ENCODE measurements at places on chromosomes 1 and 21.

DNA sequence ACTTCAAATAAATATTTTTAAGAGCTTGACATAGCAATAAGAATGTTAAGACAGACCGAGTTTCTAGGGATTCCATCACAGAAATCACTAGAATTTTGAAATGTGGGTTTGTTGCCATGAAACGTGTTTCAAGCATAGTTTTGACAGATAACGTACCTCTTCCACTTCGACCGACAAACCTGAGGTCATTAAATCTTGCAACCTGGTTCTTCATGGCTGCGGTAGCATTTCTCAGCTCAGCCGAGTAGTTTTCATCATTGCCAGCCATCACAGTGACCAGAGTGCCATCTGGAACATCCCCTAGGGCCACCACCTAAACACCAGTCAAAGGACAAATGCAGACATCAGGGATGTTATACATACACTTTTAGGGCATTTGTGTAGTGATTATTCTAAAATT, 168.7 kb downstream of the RUNX1 start:
- no peak for ATAC-seq

DNA sequence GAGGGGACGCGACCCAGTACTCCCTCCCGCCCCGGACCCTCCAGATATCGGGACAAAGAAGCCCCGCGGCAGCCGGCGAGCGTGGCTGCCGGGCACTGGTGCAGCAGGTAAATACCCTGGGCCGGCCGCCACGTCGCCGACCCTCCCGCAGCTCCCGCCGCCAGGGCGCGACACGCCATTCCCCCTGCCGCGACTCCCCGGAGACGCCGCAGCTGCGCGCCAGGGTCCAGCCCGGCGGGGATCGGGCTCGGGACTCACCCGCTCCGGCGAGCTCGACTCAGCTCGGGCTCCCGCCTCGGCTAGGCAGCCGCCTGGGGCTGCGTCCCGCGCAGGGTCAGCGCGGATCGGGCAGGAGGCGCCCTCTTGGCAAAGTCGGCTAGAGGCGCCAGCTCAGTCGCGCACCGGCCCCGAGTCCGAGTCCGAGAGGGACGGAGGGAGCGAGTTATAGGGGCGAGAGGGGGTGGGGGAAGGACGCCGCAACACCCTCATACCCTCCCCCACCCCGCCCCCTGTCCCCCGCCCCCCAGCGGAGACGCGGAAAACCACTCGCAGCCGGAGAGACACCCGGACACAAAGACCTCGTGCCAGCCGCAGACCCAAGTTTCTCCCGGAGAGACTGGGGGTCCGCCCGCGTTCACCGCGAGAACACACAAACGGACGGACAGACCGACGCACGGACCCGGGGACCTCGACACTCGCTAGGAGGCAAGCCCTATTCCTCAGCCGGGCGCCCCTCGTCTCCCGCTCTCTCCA, 985 bp downstream of the SYT6 start:
- ATAC-seq: peak; percentile 60

DNA sequence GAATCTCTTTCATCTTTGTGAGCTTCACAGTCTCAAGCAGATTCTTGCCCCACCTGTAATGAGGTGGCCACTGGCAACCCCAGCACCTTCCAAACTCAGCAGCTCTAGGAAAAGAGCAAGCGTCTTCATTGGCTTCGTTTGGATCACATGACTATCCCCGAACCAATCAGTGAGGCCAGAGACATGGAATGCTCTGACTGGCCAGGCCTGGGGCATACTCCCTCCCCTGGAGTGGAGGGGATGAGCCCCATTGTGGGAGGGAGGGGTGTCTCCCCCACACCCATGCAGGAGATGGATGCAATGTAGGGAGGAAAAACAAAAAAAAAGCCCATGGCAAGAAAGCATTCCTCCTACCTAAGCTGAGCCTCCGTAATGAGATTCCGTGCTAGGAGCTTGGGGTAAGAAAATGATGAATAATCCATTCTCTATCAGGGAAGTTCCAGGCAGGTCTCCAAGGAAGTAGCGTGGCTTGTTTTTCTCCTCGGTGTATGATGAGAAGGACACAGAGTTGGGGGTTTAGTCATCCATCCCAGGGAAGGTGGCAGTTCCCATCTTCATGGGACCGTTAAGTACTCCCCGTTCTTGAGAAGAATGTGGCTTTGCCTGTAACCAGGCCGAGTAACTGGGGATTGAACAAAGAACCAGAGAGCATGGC, 32.7 kb downstream of the FHAD1 start:
- ATAC-seq: no peak

GRCh38 chr1:238323490-238323889, 432.8 kb upstream of the ZP4 start:
- no peak for ATAC-seq

DNA sequence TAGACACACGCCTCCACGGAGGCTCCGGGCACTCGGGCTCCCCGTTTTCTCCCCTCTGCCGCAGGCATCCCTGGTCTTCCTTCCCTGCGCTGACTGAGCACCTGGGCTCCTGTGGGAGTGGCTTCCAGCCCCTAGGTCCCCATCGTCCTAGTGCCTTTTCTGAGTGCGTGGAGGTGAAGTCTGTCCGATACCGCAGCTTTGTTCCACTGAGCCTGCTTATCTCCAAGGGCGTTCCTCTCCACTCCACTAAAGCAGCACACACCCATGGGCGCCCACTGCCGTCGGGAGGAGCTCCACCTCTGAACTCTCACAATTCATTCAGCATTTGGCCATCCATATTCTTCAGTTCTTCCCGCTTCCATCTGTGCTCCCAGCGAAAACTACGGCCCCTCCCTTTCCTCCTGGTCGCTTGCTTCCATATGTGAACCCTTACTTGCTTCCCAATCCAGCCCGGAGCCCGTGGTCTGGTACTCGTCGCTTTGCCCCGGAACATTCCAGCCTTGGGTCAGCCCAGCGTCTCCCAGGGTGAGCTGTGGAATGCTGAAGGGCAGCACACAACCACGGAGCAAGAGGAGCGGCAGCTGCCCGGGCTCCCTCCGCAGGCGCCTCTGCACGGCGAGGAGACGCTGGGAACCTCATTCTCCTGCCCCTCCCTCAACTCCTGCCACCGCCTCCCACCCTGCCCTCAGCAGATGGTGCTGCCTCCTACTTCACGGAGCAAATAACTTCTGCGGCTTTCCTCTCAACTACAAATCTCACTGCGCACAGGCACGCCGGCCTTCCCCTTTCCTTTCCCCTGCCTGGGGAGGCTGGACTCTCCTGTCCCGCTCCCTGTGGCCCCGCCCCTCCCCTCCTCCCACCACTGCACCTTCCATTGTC, 27.5 kb downstream of the ATP8B2 start:
- ATAC-seq: peak; percentile 25

- no peak for ATAC-seq
These were observed 31.5 kb downstream of the RNF220 start for GRCh38 chr1:44436401-44437106.

DNA sequence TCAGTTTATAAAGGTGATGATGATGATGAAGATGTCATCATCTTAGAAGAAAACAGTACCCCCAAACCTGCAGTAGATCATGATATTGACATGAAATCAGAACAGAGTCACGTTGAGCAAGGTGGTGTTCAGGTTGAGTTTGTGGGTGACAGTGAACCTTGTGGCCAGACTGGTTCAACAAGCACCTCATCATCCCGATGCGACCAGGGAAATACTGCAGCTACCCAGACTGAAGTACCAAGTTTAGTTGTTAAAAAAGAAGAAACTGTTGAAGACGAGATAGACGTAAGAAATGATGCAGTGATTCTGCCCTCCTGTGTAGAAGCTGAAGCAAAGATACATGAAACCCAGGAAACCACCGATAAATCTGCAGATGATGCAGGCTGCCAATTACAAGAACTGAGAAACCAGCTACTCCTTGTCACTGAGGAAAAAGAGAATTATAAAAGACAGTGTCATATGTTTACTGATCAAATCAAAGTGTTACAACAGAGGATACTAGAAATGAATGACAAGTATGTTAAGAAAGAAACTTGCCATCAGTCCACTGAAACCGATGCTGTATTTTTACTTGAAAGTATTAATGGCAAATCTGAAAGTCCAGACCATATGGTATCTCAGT, 16.0 kb upstream of the CHAF1B start:
- no peak for ATAC-seq

- peak; percentile 50 for ATAC-seq
These were observed 29.5 kb downstream of the ARHGEF16 start for GRCh38 chr1:3483801-3484444.

GRCh38 chr1:48069662-48070395, 72.6 kb upstream of the TRABD2B start:
- peak; percentile 45 for ATAC-seq

DNA sequence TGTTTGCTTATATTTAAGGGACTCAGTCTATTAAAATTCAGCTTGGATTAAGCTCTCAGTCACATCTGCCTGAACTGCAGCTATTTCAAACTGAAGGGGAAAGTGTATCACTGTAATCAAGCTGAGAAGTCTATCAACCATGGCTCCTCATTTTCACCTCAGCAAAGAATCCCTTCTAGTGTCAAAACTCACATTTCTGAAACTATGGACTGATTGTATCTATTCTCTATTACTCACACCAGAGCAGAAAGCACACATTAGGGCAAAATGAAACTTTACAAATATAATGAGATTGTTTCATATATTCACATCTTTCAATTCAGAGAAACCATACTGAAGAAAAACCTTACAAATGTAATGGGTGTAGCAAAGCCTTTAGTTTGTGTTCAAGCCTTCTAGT, 14.6 kb upstream of the C1orf146 start:
- no peak for ATAC-seq

DNA sequence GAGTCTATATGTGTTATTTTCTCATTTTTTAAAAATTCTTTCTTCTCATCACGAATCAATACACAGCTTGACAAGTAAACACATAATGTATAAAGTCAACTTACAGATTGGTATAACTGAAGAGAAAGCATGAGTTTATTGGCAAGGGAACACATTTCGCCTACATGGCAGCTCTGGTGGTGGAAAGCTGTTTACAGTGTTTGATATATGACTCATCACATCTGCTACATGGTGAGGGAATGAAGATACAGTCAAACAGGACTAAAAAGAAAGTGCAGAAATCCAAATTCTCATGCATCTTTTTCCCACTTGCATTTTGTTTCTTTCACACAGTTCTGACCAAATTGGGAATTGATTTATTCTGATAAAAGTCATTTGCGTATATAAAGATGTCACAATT, 122.2 kb upstream of the ADGRL4 start:
- ATAC-seq: no peak

DNA sequence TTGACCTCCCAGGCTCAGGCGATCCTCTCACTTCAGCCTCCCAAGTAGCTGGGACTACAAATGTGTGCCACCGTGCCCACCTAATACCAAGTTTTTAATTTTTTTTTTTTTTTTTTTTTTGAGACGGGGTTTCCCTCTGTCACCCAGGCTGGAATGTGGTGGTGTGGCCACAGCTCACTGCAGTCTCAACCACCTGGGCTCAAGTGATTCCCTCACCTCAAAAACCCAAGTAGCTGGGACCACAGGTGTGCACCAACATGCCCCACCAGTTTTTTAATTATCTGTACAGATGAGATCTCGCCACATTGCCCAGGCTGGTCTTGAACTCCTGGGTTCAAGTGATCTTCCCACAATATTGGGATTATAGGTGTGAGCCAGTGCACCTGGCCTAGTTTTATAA, 22.7 kb downstream of the PTP4A2 start:
- no peak for ATAC-seq

DNA sequence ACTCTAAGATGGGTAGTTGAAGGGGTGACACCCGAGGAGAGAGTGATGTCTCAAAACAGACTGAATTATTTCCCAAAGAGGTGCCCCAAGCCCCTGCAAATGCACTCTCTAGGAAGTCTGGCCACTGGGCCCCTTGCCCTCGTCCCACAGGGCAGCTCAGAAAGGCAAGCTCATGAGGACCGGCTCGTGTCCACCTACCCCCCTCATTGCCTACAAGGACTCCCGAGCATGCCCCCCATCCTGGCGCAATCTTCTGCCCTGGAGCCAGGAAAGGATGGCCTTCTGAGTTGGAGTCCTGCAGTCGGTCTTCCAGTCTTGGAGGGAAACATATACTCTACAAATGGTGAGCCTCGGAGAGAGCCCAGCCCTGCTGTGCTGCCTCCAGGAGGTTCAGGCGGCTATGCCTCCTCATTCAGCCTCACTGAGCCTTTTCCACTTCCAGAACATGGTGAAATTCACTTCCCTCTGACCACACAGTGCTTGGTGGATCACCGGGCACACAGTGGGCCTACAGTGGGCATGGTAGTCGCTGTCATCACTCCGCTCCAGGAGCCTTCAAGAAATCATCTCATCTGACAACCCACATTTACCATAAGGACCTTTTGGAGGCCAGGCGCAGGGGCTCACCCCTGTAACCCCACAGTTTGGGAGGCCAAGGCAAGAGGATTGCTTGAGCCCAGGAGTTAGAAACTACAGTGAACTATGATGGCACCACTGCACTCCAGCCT, 5.8 kb upstream of the WNT3A start:
- ATAC-seq: no peak

- peak; percentile 65 for ATAC-seq
These were observed 33.5 kb downstream of the KCNC4 start for GRCh38 chr1:110243574-110243973.

DNA sequence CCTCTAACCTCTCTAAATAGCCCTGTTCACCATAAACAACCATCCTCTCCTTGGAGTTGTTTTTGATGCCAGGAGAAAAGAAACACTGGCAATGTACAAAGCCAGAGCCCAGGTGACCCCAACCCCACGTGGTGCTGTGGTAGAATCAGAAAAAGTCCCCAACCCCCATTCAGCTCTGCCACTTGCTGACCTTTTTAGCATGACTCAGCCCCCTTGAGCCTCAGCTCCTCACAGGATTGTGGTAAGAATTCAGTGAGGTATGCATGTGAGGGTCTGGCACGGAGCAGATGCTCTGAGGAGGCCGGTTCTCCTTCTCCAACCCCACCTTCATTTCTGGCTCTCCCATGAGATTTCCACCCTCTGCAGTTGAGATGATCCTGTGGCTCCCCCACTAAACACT, 11.1 kb upstream of the CHI3L1 start:
- no peak for ATAC-seq

GRCh38 chr1:215844777-215845176, 277.7 kb downstream of the KCTD3 start:
- ATAC-seq: no peak

- ATAC-seq: no peak
These were observed 167.0 kb downstream of the TSEN15 start for GRCh38 chr1:184218458-184219075.

DNA sequence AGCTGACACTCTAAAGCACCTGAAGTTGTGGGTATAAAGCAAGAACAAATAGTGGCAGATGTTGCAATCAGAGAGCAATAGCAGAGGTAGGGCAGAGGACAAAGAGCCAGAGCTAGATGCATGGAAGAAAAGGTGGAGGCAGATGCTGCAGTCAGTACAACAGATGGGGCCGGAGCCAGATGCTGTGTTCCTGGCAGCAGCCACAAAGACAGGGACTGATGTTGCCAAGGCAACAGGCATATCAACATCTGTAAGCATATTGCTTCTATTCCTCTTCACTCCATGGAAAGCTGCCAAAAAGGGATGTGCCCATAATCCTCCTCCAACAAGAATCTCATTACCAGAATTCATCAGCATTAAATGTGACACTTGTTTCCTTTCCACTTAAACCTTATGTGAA, 108.0 kb downstream of the TNNI3K start:
- no peak for ATAC-seq

GRCh38 chr1:35530168-35530567, 27.0 kb downstream of the KIAA0319L start:
- no peak for ATAC-seq

Measured in esophagus mucosa (tissue), 1 donor.